Activated CD4-positive, alpha-beta T cell treated with anti-CD3 and anti-CD28 coated beads for 36 hours (primary cell): ENCODE measurements at places on chromosomes 16 and 17.
A peak's percentile ranks its signal among the peaks of the same experiment; 100 is the strongest.

GRCh38 chr16:28258567-28258966, 33.8 kb upstream of the SBK1 start:
- DNase-seq, result no peak

GRCh38 chr17:78268951-78269905, 37.8 kb downstream of the TMEM235 start:
- no peak for DNase-seq

DNA sequence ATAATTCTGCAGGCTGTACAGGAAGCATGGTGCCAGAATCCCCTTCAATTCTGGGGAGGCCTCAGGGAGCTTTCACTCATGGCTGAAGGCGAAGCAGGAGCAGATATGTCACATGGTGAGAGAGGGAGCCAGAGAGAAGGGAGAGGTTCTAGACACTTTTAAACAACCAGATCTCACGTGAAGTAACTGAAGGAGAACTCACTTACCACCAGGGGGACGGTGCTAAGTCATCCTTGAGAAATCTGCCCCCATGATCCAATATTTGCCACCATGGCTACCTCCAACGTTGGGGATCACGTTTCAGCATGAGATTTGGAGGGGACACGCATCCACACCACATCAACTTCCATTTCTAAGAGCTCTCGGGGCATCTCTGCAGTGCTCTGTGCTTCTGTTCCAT, 37.4 kb upstream of the GNA13 start:
- DNase-seq, result no peak

- no peak for DNase-seq
These were observed 28.1 kb downstream of the GRIN2C start for GRCh38 chr17:74831444-74832146.

GRCh38 chr16:12674071-12674470, 129.6 kb downstream of the CPPED1 start:
- DNase-seq, result no peak

DNA sequence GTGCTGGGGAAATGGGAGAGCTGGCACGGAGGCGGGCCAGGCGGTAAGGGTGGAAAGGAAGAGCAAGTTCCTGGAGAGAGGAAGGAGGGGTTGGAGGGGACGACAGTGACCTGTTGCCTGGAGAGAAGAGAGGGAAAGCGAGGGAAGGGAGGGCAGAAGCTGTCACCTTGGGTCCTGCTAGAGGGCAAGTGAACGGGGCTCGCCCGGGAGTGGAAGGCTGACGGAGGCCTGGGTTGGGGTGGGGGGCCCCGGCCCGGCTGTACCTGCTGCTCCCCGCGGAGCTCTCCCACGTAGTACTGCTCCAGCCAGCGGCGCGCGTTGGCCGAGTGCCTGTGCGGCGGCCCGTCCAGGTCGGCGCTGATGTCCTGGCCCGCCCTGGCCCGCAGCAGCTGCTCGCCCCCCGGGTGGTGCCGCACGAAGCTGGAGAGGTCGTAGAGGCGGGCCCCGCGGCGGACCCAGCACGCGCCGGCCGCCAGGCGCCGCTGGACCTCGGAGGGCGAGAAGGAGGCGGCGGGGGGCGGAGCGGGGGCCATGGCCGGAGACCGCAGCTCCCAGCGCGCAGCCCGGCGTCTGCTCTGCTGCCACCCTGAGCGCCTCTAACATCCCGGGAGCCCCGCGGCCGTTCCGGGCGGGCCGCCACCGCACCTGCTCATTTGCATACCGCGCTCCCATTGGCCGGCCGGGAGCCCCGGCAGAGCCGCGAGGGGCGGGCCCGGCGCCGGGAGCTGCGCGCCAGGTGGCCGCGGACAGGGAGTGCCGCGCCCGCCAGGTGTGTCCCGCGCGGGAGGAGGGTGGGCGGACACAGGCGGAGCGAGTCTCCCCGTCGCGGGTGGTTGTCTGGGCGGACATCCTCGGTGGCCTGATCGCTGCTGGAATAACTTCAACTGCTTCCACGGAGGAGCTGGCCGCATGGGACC, at the start of gene FA2H:
Gene FA2H, minus strand, starts transcription at position 598 of the 917 bp plus-strand sequence. Its CDS starts 65 bp downstream, at position 533.
- DNase-seq, result peak; percentile 84

- no peak for DNase-seq
These were observed 608 bp upstream of the COX10 start for GRCh38 chr17:14068542-14069250.

DNA sequence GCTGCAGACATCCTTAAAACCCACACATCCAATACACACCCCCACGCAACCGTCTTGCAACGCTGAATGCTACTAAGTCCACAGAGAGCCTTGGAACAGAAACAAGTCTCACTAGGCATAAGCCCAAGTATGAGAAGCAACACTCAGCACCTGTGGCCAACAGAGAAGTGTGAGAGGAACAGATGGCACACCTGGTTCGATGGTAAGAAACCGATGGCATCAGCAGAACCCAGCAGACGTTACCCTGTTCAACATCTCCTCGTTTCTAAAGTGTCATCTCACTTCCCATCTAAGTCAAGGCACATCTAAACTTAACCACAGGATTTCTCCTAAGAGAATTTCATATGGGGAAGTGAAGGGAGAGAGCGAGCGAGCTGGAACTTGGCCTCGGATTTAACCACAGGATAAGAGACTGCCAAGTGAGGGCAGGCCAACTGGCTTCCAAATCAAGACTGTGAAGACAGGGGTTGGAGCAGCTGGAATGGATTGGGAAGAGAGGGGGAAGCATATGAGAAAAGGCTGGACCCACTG, 41.0 kb downstream of the NXPH3 start:
- no peak for DNase-seq

GRCh38 chr16:876041-876335, 75.5 kb upstream of the GNG13 start:
- peak; percentile 3 for DNase-seq

GRCh38 chr16:49593424-49594040, 219.9 kb downstream of the C16orf78 start:
- no peak for DNase-seq

- no peak for DNase-seq
These were observed 243.5 kb downstream of the GSG1L start for GRCh38 chr16:27819881-27820610.

DNA sequence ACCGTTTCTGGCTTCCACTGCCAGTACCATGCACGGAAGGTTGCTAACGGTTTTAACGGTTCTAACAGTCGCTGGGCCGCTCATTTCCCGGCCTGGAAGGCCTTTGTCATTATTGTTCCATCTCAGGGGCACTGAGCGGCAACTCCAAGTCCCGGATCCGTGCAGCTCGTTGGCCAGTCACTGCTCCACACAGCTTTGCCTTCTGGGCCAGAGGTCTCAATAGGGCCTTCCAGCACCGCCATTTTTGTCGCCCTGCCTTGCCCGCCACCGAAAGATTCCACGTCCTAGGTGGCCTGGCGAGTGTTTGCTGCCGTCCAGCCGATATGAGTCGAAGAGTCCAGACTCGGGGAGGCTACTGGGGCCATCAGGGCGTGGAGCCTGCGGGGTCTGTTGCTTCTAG, 30.3 kb upstream of the ATF7IP2 start:
- DNase-seq, result no peak

DNA sequence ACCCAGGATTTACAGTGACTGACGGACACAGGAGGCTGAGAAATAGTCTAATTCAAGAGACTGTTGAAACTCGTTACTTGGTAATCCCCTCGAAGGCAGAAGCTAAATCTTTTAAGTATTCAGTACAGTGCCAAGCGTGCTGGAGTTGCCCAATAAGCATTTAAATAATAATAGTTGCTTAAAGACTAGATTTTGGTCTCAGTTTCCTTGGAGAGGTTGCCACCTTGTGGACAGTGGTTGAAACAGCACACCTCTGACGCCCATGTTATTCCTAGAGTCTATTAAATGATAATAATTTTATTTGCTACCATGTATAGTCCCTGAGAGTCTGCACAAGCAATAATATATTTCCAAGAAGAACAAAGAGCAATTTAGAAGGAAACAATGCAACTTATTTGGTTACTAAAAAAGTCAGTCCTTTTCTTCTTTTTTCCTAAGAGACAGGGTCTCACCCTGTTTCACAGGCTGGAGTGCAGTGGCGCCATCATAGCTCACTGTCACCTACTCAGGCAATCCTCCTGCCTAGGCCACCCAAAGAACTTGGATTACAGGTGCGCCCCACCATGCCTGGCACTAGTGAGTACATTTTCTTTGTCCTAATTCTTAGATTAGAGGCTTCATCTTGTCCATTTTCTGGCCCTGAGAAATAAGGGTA, 138.0 kb upstream of the NUDT7 start:
- peak; percentile 64 for DNase-seq

GRCh38 chr17:76407509-76407908, 23.1 kb downstream of the SPHK1 start:
- DNase-seq, result no peak

DNA sequence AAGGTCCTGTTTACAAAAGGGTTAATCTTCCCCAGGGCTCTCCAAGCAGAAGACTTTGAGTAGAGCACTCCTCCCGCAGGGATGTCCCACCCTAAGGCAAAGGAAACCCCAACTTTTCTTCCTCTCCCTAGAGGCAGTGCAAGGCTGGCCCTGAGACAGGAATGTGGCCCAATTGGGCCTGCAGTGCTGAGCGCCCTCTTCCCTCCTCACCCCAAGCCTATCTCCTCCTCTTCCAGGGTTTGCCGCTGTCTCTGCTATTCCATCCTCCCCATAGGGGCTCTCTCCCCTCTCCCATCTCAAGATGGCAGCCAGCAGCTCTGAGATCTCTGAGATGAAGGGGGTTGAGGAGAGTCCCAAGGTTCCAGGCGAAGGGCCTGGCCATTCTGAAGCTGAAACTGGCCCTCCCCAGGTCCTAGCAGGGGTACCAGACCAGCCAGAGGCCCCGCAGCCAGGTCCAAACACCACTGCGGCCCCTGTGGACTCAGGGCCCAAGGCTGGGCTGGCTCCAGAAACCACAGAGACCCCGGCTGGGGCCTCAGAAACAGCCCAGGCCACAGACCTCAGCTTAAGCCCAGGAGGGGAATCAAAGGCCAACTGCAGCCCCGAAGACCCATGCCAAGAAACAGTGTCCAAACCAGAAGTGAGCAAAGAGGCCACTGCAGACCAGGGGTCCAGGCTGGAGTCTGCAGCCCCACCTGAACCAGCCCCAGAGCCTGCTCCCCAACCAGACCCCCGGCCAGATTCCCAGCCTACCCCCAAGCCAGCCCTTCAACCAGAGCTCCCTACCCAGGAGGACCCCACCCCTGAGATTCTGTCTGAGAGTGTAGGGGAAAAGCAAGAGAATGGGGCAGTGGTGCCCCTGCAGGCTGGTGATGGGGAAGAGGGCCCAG, 1.0 kb downstream of the PRRT2 start:
- DNase-seq, result no peak

- no peak for DNase-seq
These were observed 9.0 kb downstream of the KRT24 start for GRCh38 chr17:40694584-40694983.

DNA sequence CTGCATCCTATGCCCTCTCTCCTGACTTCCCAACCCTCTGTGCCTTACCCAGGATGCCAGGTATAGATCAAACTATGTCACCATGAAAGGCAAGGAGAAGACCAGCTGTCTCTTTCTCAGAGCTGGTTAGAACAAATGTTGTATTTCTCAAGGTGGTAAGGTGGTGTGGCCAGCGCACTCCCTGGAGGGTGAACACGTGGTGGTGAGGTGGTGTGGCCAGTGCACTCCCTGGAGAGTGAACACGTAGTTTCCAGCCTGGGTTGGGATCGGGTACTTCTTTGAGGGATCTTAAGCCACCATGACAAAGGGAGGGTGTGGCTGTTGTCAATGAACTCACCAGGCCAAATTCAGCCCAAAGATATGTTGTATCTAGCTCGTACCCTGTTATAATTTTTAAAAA, 26.8 kb downstream of the KATNIP start:
- no peak for DNase-seq

GRCh38 chr17:38428112-38428642, at the start of gene ARHGAP23:
TSS of gene ARHGAP23 (plus strand) at chr17:38428464. CDS start at chr17:38428486, 22 bp downstream.
- DNase-seq, result peak; percentile 59

DNA sequence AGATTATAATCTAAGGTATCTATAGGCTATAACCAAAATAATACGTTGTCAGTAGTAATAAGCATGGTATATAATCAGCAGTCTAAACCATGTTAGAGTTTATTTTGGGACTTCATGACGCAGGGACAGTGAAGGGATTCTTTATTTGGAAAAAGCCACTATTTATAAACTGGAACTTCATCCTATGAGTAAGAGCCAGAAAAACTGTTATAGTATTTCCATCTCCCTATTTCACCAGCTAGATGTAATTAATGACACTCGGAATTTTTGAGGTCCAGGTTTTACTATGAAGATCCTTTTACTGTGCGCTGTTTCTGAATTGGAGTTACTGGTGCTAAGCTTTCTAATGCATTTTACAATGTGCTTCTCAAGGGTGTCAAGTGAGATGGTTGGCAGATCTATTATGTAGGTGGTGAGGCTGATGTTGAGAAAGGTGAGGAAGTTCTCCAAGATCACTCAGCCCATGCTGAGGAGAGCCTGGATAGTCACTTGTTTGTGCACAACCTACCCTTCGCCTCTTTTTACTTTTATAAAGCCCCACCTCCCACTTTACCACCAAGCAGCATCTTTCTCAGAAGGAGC, 149.3 kb downstream of the MSI2 start:
- no peak for DNase-seq

GRCh38 chr17:32940706-32941390, 12.9 kb downstream of the TMEM98 start:
- DNase-seq, result no peak

- DNase-seq, result no peak
These were observed 27.8 kb downstream of the MARCHF10 start for GRCh38 chr17:62780269-62780668.

DNA sequence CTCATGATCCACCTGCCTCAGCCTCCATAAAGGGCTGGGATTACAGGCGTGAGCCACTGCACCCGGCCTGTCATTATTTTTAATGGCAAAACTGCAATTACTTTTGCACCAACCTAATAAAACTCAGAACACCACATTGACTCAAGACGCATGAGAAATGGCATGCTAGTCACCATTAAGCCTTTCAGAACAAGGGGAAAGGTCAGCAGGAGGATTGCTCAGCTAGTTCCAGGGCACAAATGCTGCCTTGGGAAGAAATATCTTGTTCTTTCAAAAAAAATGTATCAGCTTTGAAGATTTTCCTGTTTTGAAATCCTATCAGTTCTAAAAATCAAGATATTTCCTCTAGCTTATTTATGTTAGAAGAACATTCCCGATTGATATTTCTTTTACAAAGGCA, 32.4 kb upstream of the CDYL2 start:
- no peak for DNase-seq

GRCh38 chr16:48860341-48860740, 250.4 kb upstream of the N4BP1 start:
- DNase-seq, result no peak

DNA sequence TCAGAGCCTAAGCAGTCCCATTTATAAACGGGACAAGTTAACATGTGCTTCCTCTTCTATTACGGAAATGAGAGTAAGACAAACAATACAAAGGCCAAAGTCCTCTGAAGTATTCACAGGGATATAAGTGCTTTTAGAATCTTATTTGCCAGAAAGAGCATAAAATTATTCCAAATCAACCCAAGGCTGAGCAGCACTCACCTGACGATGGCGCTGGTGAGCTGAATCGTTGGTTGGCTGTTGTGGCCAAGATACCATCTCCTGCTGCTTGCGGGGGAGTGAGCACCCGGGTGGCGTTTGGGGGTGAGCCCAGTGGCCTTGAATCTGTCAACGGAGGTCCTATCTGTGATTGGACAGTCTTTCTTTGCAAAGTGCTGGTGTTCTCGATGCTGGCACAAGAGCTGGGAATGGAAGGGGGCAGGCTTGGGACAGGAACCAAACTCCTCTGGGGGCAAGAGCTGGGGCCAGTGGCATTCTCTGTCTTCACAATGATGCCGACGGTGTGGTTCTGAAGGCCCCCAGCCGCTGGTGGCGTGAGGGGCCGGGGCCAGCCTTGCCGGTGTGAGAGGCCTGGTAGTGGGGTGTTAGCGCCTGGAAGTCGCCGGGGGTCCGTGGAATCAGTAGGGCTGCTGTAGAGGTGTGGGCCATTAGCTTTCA, 9.5 kb upstream of the DHRS13 start:
- DNase-seq, result peak; percentile 54

- DNase-seq, result no peak
These were observed 371.9 kb downstream of the HS3ST3B1 start for GRCh38 chr17:14672830-14673229.
